ENCODE measurements at places on chromosomes 3 and 15.

DNA sequence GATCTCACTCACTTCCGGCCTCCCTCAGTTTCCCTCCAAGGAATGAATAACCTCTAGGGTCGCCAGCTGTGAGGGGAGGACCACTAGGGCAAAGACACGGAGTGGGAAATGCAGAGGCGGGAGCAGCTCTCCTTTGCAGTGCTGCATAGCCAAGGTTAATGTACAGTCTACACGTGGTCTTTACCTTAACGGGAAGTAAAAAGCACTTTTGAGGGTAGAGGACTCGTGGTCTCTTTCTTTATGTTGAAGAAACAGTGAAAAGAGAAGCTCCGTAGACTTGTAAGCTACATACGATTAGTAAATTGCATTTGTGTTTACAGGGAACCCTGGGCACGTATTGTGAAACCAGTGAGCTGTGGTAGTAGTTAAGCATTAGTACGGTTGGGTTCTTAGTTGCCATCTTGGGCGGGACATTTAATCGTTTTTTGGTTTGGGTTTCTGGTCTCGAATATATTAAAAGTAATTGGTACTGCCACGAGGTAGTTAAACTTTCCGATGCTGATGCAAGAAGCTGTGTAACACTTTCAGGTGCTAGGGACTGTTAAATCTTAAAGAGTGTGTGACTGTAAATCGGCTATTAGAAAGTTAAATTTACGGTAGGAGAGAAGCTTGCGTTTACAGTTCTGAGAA is 828 bp downstream of the U2SURP start:
- no peak for DNase-seq

DNA sequence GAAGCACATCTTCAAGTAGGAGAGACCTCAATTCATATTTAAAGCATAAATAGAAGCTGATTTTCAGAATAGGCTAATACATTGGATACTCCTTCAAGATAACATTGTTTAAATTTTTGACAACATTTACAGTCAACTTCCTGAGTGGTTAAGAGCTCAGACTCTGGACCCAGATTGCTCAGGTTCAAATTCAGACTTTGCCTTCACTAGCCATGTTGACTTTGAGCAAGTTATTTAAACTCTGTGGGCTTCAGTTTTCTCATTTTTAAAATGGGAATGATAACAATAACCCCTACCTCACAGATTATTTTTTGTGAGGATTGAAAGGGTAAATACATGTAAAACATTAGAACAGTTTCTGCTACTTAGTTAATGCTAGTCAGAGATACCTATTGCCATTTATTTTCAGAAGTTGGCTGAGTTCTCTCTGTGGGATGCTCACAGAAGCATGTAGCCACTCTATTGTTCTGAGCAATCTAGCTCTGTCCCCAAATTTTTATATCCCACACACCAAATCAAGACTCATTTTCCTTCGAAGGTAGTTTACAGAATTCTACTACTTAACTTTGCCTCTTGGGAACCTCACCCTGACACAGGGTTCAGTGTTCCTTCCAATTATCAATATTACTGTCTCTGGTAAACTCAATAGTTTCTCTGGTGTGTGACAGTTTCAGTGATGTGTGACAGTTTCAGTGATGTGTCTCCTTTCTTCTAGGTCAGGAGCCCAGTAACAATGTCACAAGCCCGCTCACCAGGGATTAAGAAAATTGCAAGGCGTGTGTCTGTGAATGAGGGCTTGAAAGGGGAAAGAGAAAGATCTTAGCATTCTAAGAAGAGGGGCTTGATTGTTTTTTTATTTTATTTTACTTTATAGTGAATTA is 79.4 kb upstream of the OSTN start:
- DNase-seq: no peak

DNA sequence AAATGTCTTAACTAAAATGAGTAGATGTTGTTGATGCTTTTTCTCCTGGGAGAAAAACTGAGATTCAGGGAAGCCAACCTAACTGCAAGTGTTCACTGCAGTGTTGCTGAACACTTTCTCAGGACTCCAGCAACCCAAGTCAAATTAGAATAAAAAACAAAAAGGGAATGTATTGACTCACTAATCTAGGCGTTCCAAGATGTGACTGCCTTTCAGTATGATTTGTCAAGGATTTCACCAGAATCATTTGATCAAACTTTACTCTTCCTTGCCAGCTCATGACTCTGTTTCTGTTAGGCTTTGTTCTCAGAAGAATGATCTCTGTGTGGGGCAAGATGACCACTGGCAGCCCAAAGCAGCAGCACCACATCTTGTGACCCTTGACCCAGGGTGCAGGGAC is 364.0 kb downstream of the CACNA2D3 start:
- no peak for DNase-seq

DNA sequence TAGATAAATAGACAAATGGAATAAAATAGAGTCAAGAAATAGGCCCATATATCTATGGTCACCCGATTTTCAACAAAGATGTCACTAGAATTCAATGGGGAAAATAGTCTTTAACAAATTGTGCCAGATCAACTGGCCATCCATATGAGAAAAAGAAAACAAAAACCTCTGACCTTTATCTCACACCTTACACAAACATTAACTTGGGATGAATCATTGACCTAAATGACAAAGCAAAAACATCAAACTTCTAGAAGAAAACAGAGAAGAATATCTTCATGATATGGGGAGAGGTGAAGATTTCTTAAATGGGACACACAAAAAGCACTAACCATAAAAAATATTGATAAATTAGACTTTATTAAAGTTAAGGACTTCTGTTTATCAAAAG is 31.9 kb downstream of the ITGA11 start:
- no peak for DNase-seq

- DNase-seq: no peak
Observed at GRCh38 chr3:152356870-152357276, 88.1 kb downstream of the MBNL1 start.

GRCh38 chr3:139108253-139108969 is 63.7 kb upstream of the PRR23C start:
- no peak for DNase-seq

DNA sequence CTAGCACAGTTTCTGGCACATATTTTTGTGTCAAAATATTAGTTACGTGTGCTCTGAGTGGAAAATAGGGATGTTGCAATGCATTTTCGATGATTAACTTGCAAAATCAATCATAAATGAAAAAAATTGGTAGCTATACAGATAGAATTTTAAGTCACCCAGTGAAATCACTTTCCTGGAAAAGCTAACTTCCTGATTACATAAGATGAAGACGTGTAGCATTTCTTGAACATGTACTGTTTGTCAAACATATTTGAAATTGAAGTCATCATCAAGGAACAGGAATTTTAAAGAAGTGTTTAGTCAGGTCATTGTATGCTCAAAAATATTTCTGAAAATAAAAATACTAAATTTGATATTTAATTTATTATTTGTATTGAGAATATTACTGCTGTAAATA is 977.7 kb downstream of the PLOD2 start:
- no peak for DNase-seq

- DNase-seq: peak; percentile 53
Observed at GRCh38 chr3:122921791-122922651, 105.5 kb downstream of the SEMA5B start.

GRCh38 chr15:63892794-63893441 is 59.2 kb upstream of the HERC1 start:
- DNase-seq: no peak

DNA sequence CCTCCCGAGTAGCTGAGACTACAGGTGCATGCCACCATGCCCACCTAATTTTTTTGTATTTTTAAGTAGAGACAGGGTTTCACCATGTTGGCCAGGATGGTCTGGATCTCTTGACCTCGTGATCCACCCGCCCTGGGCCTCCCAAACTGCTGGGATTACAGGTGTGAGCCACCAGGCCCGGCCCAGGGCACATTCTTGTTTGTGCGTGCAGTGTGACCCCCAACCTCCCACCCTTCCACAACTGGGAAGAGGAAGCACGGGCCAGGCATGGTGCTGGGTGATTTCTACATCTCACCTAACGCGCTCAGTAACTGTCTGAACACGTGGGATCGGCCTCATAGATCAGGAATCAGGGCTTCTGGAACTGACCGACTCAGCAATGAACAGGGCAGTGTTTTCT is 48.0 kb downstream of the KLHL6 start:
- DNase-seq: no peak

DNA sequence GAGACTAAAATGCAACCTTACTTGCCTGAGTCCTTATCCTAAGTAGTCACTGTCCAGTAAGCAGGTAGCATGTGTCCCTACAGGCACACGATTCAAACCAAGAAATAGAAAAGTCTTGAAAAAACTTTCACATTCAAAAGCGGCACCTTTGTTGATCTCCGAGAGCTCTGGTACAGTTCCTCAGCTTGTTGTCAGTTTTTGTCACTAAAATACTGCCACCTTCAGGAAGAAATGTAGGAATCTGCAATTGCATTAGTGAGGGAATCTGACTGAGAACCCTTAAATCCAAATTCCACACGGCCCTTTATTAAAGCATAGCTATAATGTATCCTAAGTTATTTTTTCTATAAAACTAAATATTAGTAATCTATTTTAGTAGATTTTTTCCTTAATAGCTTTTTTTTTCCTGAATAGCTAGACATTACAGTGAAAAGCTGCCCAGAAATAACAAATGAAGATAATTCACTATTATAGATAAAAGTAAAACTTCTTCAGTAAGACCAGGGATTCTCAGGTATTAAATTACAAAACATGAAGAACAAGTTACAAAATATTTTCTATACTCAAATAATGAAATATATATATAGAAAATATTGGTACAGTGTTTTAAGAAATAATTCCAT is 44.0 kb downstream of the CCDC54 start:
- no peak for DNase-seq

DNA sequence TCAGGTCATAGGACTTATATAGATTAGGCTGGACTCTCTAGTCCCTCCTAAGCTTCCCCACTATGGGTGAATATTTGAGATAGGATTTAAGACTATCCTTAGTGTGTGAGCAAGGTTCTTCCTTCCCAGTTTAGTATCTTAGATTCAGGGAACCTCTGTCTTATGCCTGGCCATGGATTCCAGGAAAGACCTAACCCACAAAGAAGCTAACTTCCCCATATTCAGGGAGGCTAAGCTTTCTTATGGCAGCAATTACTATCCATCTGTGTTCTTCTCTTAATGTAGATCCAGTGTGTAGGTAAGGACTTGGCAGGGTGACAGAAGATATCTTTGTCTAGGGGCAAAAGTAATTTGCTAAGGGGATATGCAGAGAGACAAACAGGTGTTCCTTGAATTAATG is 25.5 kb upstream of the PIK3R4 start:
- no peak for DNase-seq

GRCh38 chr15:79863886-79864285 is 32.9 kb downstream of the MTHFS start:
- DNase-seq: no peak

DNA sequence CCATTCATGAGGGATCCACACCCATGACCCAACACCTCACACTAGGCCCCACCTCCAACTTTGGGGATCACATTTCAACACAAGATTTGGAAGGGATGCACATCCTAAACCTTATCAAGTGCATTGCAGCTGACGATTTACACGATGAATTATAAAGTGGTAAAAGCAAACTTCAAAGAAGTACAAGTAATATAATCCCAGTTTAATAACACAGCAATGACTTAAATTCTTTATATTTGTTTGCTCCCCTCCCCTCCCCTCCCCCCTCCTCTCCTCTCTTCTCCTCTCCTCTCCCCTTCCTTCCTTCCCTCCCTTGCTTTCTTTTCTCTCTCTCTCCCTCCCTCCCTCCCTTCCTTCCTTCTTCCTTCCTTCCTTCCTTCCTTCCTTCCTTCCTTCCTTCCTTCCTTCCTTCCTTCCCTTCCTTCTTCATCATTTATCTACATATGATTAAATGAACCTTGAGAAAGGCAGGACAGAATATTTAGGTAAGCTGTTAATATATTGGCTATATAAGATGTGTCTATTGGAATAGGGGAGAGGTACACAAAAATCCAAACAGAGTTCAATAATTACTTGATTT is 46.3 kb upstream of the CLSTN2 start:
- no peak for DNase-seq

- no peak for DNase-seq
Observed at GRCh38 chr15:69652751-69653305, 200.2 kb downstream of the RPLP1 start.

- no peak for DNase-seq
Observed at GRCh38 chr3:108396336-108396735, 100.0 kb downstream of the HHLA2 start.

- DNase-seq: no peak
Observed at GRCh38 chr3:113231827-113232253, 20.5 kb downstream of the BOC start.

GRCh38 chr3:113431811-113432210 is 9.5 kb downstream of the CFAP44 start:
- no peak for DNase-seq

DNA sequence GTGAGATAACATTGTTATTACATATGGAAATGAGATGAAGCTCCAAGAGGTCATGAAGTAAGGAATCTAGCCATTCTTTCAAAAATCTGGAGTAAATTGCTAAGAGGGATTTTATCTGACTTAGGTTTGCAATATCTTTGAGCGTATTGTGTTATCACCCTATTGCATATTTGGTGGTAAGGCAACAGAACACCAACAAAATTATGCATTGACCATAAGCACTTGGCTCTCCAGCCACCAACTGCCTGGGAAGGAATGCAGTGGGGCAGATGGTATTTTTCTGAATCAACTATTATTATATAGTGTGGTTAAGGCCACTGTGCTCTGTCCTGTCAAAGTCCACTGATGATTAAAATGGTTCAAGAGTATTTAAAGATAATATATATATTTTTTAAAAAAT is 287.9 kb upstream of the SEMA6D start:
- no peak for DNase-seq

DNA sequence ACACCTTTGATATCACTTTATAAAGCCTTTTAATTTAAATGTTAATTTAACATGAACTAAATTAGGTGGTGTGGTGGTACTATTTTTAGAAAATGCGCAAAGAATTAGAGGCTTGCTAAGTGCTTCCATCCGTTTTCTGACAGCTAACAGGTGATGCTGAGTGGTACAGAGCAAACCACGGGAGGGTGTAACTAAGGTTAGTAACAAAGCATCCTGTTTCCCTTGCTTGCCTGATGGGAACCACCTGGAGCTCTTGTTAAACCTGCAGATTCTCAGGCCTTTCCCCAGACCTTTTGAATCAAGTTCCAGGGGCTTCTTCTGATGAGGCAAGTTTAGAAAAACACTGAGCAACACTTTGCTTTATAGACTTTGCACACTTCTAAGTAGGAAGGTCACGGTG is 101.0 kb downstream of the ATG7 start:
- no peak for DNase-seq

- no peak for DNase-seq
Observed at GRCh38 chr3:30641416-30642251, 35.2 kb downstream of the TGFBR2 start.

- DNase-seq: no peak
Observed at GRCh38 chr3:172371544-172371943, 76.7 kb downstream of the GHSR start.
